ENCODE measurements at places on chromosomes 6 and 20.

DNA sequence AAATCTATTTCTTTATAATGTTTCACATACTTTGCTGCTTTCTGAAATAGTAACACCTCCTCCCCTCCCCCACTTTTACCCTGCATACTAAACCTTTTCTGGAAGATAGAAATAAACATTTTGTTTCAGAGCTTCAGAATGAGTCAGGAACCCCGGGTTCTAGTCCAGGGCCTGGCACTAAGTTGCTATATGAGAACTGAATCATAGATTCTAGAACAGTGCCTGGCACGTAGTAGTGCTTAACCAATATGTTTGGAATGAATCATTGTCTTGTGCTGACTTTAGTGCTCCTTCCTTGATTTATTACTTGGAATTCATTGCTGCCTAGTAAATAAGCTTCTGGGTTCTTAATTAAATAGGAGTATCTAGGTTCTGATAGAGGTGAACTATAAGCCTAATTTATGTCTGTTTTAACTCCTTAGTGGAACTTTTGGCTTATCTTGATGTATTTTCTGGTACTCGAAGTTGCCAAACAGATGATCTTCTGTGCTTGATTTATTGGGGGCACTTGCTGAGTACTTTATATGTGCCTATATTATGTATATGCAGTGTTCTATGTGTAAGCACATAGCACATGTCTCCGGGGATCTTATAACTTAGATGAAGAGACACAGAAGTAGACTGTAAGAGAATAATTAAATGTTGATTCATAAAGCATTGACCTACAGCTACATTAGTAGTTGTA, 18.6 kb downstream of the TAB2 start:
- DNase-seq = peak; percentile 65

GRCh38 chr20:21373436-21373835, 23.9 kb downstream of the NKX2-4 start:
- no peak for DNase-seq

DNA sequence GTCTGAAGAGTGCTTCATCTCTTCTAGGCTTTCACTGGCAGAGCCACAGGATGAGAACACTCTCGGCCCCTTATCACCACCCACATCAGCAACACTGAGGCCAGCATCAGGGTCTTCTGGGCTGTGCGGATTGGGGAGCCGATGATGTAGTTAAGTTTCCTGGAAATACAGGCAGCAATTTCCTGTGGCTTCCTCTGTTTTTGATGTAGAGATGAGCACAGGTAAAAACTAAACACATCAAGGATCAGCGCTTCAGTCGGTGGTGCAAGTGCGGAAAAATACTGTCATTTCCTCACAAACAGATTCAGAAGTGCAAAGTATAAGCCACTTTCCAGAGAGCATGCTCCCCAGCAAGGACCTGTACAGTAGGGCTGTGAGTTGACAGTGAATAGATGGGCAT, 62.6 kb downstream of the BACH2 start:
- DNase-seq = peak; percentile 87

DNA sequence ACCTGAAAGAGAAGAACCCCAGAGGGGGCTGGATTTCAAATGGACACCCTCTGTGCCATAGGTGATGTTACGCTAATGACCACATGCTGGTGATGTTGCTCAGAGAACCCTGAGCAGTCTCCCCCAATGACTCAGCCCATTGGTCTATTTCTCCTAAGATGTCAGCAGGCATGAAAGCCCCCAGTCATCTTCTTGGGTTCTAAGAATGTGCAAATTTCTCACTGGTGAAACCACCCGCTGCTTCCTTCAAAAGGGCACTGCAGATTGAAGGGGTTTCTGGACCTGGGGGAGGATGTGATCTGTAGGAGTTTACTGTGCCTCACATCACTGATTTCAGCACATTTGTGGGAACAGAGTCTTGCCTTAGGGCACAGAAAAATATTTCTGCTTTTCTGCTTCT, 298.4 kb upstream of the MOCS1 start:
- no peak for DNase-seq

DNA sequence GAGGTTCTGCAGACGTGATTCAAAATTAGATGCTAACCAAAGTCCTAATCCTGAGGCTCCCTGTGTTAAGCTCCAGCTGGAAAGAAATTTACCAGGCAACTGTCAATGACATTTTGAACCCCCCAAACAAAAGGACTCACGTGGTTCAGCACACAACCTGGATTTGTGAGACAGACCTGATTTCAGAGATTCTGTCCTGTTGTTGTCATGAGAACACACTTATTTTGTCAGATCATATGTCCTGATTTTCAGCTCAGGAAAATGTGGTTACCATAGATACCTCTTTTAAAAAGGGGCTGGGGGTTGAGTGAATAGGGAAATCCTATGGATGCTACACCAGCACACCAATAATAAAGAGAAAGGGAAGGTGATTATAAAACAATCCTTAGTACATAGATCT, 61.6 kb downstream of the MTFR2 start:
- no peak for DNase-seq

- peak; percentile 21 for DNase-seq
Measured at GRCh38 chr6:30163090-30163917, at the start of gene TRIM15. Gene TRIM15 (plus strand): TSS chr6:30163546. CDS start chr6:30163685, 139 bp downstream.

- DNase-seq = no peak
Measured at GRCh38 chr6:138239774-138240173, 21.5 kb upstream of the PBOV1 start.

GRCh38 chr6:36724514-36725390, 27.1 kb downstream of the RAB44 start:
- DNase-seq = peak; percentile 43

DNA sequence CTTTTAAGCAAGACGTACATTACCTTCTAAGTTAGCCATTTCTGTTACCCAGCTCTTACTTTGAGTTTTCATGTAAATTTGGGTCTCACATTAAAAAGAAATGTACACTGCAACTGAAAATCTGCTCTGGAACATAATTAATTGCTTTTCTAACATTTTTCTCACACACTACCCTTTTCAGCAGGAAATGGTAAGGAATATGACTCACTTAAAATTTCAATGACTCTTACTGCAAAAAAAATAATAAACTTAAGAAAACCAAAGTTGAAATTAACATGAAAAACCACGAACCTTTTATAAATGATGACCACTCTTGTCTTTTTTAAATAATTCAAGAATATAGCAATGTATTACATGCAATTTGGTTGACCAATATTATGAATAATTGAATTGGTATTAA, 1.3 kb downstream of the CGA start:
- no peak for DNase-seq

GRCh38 chr6:110541701-110542309, 65.4 kb upstream of the SLC22A16 start:
- no peak for DNase-seq

DNA sequence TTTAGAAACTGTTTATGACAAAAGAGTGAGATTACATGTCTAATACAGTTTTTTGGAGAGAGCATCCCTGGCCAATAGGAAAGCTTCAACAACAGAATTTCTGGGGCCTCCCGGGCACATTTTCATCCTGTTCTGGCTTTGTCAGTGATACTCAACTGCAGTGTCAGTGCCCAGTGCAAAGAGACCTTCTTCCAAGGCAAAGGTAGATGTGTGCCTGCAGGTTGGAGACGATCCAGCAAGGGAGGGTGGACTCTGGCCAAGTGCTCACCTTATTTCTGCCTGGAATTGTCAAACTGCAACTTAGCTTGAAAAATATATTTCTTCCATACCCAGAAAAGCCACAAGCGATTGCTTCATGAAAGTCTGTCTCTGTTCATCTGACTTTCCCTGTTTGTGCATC, 211.6 kb upstream of the SNX9 start:
- DNase-seq = no peak

- DNase-seq = no peak
Measured at GRCh38 chr6:106599440-106599839, 29.9 kb downstream of the RTN4IP1 start.

GRCh38 chr6:16391451-16391912, 153.1 kb downstream of the GMPR start:
- DNase-seq = no peak

GRCh38 chr6:134223796-134224420, 94.0 kb downstream of the SGK1 start:
- DNase-seq = no peak

DNA sequence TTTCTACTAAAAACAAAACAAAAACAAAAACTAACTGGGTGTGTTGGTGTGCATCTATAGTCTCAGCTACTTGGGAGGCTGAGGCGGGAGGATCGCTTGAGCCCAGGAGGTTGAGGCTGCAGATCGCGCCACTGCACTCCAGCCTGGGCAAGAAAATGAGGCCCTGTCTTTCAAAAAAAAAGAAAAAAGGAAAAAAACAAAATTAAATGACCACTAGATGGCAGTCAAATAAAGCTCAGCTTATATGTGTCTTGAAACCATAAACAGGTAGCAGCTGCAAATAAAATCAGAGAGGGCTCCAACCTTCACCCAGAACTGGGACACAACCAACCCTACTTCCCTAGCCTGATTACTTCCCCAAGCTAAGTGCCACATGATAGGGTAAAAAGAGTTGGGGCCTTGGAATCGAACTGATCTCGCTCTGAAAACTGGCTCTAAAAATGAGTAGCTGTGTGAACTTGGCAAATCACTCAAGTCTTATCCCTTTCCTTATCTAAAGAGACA, 67.1 kb upstream of the ADGRF4 start:
- peak; percentile 47 for DNase-seq

GRCh38 chr6:170233286-170234205, 57.3 kb downstream of the DLL1 start:
- DNase-seq = no peak

DNA sequence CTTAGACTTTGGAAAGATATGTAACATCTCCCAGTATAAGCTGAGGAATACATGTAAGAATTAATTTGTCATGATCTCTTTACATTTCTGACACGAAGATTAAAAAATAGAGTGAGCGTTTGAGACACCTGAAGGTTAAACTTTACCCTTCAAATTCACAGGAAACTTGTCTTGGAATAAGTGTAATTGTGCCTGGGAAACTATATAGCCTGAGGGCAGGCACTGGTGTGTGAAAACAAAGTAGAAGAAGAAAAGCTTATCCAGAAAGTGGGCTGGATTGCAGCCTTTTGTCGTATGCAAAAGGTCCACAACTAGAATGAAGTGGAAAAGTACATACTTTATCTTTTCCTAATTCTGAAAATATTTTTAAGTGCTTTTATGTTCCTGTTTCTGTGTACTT, 275.7 kb upstream of the TCF21 start:
- no peak for DNase-seq

GRCh38 chr6:19465760-19466159, 371.4 kb upstream of the ID4 start:
- no peak for DNase-seq

DNA sequence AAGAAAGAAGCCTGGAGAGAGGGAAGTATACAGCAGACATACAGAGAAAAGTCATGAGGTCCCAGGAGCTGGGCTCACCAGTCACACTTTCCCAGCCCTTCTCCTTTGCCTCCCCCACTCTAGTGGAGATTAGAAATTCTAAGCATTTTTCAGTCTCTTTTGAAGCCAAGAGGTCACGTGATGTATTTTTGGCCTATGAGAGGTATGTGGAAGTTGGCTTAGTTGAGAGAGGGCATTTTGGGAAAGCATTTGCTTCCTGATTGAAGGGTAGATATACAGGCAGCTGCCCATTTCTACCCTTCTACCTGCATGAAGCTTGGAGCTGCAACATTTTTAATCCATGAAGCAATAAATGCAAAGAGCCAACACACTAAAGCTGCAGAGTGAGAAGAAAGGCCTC, 106.0 kb upstream of the TNFAIP3 start:
- DNase-seq = no peak

- peak; percentile 32 for DNase-seq
Measured at GRCh38 chr6:137680705-137681346, 186.2 kb upstream of the TNFAIP3 start.

GRCh38 chr6:102026649-102027048, 633.1 kb downstream of the GRIK2 start:
- no peak for DNase-seq

- DNase-seq = no peak
Measured at GRCh38 chr6:118313208-118313607, 234.9 kb upstream of the PLN start.

GRCh38 chr6:64955435-64955848, 751.6 kb downstream of the EYS start:
- no peak for DNase-seq

DNA sequence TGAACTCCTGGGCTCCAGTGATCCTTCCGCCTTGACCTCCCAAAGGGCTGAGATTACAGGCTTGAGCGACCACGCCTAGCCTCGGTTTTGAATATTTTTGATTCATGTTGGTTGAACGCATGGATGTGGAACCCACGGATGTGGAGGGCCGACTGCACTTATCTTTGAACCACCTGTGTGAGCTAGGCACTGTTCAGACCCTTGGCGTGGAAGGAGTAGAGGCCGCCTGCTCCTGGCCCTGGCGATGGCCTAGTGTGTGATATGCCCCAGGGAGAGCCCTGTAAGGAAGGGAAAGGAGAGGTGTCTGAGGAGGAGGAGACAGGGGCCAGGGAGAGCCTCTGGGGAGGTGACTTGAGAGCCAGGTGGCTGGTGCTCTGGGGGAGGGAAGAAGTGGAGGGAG, 64.3 kb downstream of the BCAS4 start:
- DNase-seq = no peak

GRCh38 chr20:62952373-62952967, at the start of gene SLC17A9:
Gene SLC17A9 (plus strand): TSS chr20:62952709. CDS start chr20:62952831, 122 bp downstream.
- peak; percentile 32 for DNase-seq

- DNase-seq = peak; percentile 13
Measured at GRCh38 chr6:99822741-99823512, 171.1 kb downstream of the MCHR2 start.

DNA sequence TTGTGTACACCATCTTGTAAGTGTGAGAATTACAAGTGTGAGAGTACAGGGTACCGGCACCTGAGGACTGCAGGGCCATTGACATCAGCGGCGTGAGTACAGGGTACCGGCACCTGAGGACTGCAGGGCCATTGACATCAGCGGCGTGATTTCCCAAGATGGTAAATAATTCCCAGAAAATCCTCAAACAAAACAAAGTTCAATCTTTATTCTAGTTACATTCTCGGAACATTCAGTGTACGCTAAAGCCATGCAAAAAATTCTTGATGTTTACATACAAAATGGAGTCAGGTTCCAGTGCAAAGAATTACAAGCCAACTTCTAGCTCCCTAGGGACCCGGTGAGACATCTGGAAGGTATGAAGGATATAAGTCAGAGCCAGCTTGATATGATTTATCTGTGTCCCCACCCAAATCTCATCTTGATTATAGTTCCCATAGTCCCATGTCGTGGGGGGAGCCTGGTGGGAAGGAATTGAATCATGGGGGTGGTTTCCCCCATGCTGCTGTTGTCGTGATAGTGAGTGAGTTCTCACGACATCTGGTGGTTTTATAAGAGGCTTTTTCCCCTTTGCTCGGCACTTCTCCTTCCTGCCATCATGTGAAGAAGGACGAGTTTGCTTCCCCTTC, 172.7 kb downstream of the TTLL2 start:
- DNase-seq = no peak

DNA sequence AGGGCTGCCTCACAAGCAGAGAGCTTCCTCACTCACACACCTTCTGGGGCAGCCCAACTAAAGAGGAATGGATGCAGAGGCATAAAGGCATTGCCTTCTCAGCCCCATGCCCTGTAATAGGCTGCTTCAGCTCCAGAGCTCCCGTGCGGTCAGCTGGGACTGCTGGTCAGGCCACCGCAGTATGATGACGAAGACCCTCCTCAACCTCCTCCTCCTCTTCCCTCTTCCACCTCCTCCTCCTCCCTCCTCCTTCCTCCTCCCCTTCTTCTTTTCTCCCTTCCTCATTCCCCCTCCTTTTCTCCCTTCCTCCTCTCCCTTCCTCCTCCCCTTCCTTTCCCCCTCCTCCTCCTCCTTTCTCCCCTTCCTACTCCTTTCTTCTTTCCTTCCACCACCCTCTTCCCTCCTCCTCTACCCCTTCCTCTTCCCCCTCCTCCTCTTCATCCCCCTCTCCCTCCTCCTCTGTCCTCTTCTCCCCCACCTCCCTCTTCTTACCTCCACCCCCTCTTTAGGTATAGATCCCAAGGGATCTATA, 465.3 kb upstream of the CDH4 start:
- DNase-seq = no peak

- DNase-seq = no peak
Measured at GRCh38 chr20:58715801-58716475, 23.3 kb downstream of the NPEPL1 start.

All from CD4-positive, alpha-beta T cell treated with Interleukin-2 at 100 ng/mL for 4 hours (primary cell).